ENCODE measurements at places on chromosomes 2 and 18.

DNA sequence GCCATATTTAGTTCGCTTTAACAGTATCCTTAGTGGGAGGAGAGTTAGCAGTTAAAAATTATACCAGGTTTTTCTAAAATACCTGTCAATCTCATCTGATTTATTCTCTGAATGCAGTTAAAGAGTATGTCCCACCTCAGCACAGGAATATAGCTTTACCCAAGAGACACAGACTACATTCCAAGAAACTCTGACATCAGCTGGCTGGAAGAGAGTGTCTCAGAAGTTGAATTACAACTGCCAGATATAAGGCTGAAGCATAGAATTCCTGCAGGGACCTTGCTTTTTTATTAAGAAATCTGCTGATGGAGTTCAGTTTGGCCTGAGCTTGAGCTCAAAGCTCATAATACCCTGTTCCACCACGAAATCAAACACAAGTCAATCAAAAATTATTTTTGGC is 25.4 kb upstream of the CNTNAP5 start:
- no peak for DNase-seq

- no peak for DNase-seq
Measured at GRCh38 chr2:27681841-27682240, 18.2 kb downstream of the SLC4A1AP start.

GRCh38 chr2:239302083-239302807 is 98.6 kb downstream of the HDAC4 start:
- DNase-seq = no peak

- no peak for DNase-seq
Measured at GRCh38 chr2:3664118-3664517, 6.1 kb downstream of the ALLC start.

DNA sequence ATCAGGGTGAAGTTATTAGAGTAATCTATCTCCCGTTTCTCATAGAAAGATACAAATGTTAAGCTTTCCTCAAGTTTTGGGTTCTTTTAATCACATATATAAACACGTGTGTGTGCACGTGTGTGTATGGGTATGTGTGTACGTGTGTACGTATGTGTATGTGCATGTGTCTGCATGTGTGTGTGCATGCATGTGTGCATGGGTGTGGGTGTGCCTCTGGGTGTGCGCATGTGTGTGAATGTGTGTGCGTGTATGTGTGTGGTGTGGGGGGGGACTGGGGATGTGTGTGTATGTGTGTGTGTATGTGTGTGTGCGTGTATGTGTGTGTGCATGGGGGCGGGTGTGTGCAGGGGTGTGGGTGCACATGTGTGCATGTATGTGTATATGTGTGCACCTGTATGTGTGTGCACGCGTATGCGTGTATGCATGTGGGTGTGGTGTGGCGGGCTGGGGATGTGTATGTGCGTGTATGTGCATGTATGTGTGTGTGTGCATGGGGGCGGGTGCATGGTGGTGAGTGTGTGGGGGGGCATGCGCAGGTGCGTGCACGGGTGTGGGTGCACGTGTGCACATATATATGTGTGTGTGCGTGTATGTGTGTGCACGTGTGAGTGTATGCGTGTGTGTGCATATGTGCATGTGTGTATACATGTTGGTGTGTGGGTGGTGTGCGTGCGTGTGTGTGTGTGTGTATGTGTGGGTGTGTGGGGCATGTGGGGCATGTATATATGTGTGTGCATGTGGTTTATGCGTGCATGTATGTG is 304.0 kb downstream of the MBD2 start:
- DNase-seq = no peak

DNA sequence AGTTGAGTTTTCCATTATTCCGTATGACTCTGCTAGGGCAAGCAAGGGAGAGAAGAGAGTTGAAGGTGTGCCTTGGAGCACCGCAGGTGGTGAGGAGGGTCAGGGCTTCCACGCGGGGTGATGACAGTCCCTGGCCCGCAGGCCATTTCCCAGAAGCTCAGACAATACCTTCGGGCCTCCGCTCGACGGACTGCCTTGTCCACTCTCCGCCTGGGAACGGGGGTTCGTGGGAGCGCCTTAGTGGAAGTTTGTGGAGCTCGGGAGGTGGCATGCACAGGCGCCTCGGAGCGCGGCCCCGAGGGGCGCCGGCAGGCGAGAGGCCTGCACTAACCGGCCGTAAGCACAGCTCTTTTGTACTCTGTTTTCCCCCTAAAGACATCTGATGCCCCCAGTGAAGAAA is 69.8 kb downstream of the ARHGEF33 start:
- no peak for DNase-seq

DNA sequence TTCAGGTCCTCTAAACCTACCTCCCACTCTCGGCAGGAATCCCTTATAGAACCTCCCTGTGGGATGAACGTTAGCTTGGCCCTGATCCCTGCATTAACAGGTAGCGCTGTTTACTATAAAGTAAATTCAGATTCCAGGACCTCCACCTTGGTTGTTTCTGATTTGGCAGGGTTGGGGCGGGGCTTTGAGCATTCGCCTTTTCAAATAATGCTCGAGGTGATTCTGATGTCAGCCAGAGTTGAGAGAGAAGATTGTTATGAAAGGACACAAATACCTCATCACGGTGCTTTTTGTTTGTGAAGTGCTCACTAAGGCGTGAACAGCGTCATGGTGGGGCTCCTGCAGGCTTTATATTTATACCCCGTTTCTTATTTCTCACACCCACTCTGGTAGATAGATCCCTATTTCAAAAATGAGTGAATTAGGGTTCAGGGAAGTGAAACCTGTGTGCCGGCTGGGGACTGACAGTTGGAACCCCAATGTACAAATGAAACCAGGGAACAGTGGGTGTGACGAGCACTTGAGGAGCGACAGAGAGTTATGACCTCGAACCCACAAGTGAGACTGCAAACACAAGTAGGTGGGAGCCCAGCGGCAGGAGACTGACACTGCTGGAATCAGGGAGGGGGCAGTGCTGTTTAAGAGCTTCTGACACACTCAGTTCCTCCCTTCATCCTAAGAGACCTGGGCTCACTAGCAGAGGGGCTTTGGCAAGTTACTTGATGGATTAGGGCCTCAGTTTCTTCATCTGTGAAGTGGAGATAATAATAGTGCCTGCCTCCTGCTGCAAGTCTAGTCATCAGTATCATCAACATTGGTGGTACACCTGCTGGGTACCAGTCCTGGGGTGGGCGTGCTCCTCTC is 14.2 kb upstream of the CXCR4 start:
- no peak for DNase-seq

GRCh38 chr2:231673348-231673770 is 35.0 kb upstream of the PTMA start:
- no peak for DNase-seq

- DNase-seq = no peak
Measured at GRCh38 chr2:157190151-157190550, 67.4 kb upstream of the GALNT5 start.

- DNase-seq = no peak
Measured at GRCh38 chr2:105336786-105337121, 586 bp upstream of the C2orf49 start.

DNA sequence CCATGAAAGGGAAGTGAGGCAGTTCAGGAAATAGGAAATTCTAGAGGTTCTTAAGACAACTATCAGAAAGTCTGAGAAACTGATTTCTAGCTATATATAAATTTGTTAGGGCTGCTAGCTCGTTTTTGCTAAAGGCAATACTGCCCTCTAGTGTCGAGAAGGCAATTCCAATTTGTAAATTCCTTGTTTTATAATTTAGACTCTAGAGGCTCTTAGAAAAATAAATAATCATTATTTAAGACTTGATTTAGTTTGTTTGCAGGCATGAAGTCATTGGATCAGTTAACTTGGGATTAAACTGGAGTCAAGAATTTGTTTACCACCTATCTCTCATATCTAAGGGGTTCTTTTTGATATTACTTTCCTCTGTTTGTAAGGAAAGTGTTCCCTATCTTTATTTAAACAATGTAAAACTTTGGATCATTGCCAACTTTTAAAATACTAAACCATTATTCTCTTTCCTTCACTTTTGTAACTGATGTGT is 66.2 kb downstream of the ACVR2A start:
- no peak for DNase-seq

GRCh38 chr2:22361571-22361970 is 1023.4 kb upstream of the KLHL29 start:
- no peak for DNase-seq

DNA sequence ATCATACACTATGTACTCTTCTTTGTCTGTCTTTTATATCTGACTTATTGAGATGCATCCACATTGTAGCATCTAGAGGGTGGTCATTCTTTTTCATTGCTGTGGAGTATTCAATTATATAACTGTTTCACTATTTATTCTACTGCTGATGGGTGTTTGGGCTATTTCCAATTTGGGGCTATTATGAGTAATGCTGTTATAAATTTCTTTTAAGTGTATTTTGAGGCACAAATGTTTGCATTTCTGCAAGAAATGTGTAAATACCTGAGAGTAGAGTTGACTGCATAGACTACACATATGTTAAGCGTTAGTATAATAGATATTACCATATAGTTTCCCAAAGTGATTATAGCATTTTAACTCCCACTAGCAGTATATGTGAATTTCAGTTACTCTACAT is 26.9 kb upstream of the PPP1R1C start:
- no peak for DNase-seq

DNA sequence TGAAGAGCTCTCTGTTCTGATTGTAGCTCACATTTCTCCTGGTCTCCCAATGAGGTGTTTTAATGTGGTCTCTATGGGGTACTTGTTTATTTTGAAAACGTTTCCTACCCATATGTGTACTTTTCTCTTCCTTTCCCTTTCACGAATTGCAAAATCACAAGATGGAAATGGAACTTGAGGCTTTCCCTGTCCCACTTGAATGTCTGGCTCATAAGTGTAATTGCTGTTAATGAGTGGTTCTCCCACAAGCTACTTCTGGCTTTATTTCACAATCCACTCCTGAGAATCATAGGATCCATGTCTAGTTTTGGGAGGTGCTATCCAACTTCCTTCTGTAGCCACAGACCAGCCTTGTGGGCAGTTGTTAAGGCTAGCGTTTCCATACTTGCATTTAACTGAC is 81.1 kb upstream of the CAVIN2 start:
- DNase-seq = no peak

DNA sequence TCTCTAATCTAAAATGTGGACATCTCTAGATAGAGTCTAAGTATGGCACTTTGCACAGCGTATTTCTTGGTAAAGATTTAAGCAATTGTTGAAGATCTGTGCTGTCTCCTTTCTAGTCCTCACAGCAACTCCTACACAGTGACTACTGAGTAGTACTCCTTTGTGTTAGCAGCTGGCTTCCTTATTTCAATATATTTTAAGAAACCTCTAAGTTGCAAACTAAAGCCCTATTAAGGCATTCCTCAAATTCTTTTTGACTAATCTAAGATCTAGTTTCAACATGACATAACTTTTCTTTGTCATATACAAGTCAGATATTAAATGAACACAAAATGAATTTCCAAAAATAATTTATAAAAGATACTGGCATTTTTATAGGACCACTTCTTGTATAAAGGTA is 121.8 kb upstream of the DNAJC10 start:
- DNase-seq = no peak

DNA sequence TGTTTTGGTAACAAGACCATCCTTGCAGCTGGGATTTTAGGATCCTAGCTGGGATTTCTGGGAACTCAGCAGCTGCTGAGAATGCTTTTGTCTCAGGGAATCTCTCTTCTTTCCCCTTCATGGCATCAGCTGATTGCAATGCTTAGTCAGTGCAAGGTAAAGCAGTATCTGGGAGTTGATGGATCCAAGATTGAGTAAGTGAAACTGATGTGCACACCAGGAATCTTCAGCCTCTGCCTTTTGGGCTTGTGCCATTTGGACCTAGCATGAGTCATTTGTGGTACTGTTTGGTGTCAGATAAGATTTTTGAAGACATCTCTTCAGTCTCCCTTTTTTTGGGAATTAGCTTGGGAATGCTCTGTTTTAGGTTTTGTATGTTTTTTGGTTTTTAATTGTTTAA is 363.3 kb upstream of the TFPI start:
- no peak for DNase-seq

GRCh38 chr2:101341901-101342624 is 33.6 kb upstream of the RNF149 start:
- peak; percentile 51 for DNase-seq

DNA sequence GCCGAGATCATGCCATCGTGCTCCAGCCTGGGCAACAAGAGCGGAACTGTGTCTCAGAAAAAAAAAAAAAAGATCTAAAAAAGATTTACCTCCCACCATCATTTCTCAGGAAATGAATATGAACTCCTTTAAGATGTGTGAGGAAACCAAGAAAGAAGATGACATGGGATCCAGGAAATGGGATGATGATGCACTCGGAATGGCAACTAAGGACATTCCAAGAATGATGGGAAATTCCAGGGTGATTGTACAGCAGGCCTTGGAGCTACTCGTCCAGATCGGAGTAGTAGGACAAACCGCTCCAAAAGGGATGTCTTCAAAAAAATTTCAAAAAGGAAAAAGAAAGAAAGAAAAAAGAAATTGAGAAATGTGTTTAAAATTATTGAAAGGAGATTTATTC is 84.9 kb upstream of the PMAIP1 start:
- no peak for DNase-seq

DNA sequence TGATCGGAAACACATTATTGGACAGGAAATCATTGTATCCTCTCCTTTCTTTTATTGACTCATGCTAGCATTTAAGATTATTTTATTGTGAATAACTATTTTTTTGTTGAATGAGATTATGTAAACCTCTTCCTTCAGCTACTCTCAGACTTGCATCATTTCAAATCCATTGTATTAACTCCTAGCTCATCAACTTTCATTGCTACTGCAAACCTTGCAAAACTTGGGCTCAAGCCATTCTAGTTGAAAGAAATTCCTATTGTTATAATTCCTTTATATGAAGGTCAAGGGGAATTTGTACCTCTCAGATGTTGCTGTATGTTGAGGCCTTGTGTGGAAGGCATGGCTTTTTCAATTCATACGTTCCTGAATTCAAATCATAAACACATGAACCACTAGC is 1764.6 kb downstream of the SUCLG1 start:
- no peak for DNase-seq

- DNase-seq = no peak
Measured at GRCh38 chr2:70697603-70698383, 70.2 kb downstream of the ADD2 start.

DNA sequence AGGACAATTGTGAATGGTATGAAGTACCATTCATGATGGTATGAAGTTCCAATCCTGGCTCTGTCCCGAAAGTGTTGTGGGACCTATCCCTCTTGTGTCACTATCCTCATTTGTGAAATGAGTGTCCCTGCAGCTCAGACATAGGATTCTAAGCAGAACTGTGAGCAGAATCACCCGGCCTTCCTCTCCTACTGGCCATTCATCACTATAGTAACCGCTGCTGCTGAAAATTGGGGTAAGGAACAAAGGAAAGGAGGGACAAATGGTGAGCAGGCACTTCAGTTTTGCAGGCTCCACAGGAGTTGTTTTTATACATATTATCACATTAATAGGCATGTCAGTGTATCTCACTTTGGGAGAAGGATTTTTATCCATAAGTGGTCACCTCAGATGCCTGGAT is 27.4 kb downstream of the SMYD1 start:
- DNase-seq = no peak

GRCh38 chr2:171566753-171567152 is 44.5 kb downstream of the CYBRD1 start:
- DNase-seq = no peak

- DNase-seq = no peak
Measured at GRCh38 chr2:128607911-128608506, 289.3 kb upstream of the HS6ST1 start.
